ENCODE measurements at places on chromosomes 16 and 17.
A peak's percentile ranks its signal among the peaks of the same experiment; 100 is the strongest.

DNA sequence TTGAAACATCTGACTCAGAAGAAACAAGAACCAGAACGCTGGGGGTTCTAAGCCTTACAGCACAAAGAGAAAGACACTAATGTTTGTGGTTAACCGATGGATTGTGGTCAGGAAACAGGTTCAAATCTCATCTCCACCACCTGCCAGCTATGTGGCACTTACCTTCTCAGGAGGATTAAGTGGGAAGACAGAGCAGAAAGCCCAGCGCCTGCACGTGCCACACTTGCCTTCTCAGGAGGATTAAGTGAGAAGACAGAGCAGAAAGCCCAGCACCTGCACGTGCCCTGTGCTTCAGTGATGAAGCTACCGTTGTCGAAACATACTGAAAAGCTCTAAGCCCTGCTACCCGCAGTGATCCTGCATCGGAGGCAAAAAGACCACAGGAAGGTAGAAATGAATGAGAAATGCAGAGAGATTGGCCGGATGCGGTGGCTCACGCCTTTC is 90.6 kb downstream of the NXN start:
- no peak for DNase-seq

DNA sequence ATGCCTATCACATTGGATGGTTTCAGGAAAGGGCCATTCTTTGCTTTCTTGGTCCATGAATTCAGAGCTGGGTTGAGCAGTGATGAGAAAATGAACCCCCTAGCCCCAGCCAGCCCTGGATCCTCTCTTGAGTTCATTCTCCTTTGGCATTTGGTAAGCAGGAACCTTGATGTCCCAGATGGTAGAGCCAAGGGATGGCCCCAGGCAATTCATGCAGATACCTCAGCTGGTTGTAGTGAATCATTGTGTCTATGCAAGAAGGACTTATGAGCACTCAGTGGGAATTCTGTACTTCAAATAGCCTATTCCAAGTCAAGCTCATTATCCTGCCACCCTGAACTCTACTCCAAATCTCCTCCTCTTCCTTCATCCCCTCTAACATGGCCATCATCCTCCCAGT is 412.7 kb downstream of the UTP18 start:
- no peak for DNase-seq

GRCh38 chr17:56863974-56864373 is 30.0 kb downstream of the DGKE start:
- DNase-seq = no peak

DNA sequence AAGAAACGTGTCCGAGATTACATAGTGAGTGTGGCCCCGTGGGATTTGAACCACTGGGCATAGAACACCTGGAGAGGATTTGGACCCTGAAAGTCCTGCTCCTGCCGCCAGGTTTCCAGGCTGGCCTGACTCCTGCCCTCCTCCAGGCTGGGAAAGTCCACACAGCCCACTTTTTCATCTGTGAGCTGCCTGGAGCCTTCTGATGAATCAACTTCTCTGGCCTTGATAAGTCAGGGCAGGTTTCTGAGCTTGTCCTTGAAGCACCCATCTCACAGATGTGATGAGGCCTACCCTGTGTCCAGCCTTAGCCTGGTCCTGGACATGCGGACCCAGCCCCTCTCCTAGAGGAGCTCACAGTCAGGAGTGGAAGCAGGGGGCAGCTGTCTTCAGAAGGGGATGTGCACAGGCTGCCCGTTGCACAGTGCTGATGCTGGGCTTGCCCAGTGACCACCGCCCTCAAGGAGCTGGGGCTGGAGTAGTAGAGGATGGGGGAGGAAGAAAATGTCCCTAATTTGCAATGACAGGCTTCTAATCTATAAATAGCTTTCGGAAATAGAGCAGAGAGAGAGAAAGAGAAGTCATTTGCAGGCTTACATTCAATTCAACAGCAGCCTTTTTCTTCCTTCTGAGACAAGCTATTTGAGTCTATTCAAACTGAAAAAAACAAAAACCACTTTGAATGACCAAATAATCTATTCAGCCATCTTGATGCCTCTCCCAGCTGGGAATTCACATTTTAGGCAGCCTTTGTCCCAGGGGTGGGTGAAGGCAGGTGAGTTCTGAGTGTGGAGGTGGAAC is 73.5 kb upstream of the DNAJA2 start:
- peak; percentile 75 for DNase-seq

DNA sequence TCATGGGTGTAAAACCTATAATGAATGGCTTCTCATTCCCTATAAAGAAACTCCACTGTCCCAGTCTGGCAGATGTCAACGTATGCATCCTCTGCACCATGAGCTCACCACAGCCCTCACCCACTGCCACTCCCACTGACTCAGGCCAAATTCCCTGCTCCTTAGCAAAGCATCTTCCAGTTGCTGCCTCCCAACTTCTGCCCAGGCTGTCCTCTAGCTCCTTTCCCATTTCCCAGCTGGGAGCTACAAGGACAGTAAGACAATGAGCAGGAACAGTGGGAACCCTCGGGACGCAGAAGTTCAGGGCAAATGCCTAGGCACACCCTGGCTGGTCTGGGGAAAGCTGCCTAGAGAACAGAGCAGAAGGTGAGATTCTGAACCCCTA is 9.1 kb upstream of the THAP11 start:
- no peak for DNase-seq

- peak; percentile 54 for DNase-seq
Observed at GRCh38 chr17:82440469-82440981, 10.0 kb downstream of the CYBC1 start.

- no peak for DNase-seq
Observed at GRCh38 chr16:72425571-72426341, 253.8 kb upstream of the PMFBP1 start.

- DNase-seq = no peak
Observed at GRCh38 chr16:23941963-23942564, 106.3 kb downstream of the PRKCB start.

- DNase-seq = no peak
Observed at GRCh38 chr16:58647107-58647506, 17.5 kb upstream of the CNOT1 start.

DNA sequence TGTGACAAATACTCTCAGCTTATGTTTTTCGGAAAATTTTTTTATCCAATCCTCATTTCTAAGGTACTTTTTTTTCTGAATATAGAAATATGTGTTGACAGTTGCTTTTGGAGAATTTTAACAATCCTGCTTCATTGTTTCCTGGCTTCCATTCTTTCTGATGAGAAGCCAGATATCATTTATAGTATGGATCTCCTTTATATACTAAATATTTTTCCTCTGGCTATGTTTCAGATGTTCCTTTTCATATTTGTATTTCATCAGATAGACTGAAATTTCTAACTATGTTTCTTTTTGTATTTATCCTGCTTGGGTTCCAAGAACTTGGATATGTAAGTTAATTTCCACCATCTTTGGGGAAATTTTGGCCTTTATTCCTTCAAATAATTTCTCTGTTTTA is 138.9 kb upstream of the CDH11 start:
- no peak for DNase-seq

DNA sequence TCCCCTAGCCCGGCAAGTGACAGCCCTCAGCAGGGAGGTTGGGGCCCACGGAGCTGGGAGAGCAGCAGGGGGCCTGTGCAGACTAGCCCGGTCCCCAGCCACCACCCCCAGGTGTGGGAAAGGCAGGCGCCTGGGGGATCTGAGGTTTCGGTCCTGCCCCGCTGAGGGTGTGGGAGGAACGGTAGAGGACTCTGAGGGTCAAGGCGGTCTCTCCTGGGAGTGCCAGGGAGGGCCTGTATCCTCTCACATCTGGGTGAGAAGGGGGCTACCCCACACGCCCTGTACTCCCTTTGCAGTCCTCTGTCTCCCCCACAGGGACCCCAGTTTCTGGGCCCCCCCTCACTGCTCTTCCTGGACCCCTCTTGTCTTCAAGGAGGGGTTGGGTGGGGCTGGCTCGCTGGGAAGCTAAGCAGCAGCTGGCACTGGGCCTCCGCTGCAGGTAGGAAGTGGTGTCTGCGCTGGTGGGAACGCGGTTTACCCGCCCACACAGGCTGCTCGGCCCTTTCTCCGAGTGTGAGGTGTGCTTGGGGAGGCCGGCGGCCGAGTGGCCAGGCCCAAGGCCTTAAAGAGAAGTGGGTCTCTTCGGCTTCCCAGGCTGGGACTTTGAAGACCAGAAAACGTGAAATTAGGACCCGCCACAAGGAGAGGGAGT is 15.4 kb downstream of the CD7 start:
- DNase-seq = peak; percentile 85

- DNase-seq = peak; percentile 43
Observed at GRCh38 chr17:38706505-38707216, 1.6 kb downstream of the MLLT6 start.

- no peak for DNase-seq
Observed at GRCh38 chr16:13120557-13120956, 219.2 kb downstream of the SHISA9 start.

- no peak for DNase-seq
Observed at GRCh38 chr16:11484691-11485258, 101.9 kb downstream of the LITAF start.

DNA sequence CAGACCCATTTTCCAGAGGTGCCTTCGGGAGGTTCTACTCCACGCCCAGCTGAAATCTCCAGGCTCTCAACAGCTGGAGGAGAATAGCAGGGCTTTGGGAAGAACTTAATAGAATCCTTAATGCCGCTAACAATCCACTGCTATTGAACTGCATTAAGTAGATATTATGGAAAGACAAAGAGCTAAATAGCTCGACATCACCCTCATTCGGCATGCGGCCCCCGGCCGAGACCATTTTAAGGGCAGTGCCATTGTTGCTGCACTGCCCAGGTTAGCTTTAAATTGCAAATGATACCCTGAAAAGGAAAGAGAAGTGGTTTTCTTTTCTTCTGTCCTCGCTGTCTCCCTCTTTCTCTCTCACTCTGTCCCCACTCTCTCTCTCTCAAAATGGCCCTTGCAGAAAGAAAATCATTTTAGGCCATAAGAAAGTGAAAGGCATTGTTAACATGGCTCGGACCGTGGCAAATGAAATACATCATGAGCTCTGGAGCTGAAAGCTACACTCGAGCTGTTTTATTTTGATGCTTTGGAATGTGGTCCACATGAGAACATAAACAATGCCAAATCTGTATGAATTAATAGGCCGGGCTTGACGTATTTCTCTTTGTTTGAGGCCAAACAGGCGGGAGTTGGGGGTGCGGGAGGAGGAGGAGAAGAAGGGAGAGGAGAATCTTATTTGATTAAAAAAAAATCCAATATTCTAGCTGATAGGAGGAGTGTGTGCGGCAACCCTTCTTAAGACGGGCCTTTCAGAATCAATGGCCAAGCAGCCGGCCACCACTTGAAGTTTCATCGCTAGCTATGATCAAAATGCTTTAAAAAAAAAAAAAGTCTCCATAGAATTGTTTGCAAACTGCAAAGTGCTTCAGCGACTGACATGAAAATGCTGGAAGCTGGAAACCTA is 298.8 kb upstream of the IRX3 start:
- DNase-seq = no peak

GRCh38 chr16:75660321-75660720 is 12.7 kb downstream of the TERF2IP start:
- no peak for DNase-seq

- DNase-seq = no peak
Observed at GRCh38 chr17:80791758-80792284, 199.8 kb upstream of the CHMP6 start.

DNA sequence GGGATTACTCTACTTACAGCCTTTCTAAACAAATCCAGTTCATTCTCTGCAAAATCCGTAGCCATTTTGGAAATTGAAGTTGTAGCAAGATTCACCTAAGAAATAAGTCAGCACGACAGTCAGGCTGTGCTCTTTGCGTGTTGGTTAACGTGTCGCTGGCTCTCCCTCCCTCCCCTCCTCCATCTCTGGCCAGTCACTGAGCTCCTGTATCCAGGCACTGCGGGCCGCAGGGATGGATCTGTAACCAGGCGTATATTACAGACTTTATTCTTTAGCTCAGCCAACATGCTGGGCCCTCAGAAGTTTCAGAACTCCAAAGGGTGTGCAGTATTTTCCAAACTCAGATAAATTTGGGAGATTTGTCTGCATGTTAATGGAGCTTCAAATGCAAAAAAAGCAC is 30.8 kb downstream of the KDM8 start:
- no peak for DNase-seq

GRCh38 chr17:78120971-78121800 is 7.4 kb downstream of the TMC6 start:
- DNase-seq = no peak

GRCh38 chr17:4945176-4945943 is 3.0 kb downstream of the PFN1 start:
- DNase-seq = peak; percentile 81

- peak; percentile 83 for DNase-seq
Observed at GRCh38 chr16:88781140-88782077, 3.6 kb downstream of the PIEZO1 start.

DNA sequence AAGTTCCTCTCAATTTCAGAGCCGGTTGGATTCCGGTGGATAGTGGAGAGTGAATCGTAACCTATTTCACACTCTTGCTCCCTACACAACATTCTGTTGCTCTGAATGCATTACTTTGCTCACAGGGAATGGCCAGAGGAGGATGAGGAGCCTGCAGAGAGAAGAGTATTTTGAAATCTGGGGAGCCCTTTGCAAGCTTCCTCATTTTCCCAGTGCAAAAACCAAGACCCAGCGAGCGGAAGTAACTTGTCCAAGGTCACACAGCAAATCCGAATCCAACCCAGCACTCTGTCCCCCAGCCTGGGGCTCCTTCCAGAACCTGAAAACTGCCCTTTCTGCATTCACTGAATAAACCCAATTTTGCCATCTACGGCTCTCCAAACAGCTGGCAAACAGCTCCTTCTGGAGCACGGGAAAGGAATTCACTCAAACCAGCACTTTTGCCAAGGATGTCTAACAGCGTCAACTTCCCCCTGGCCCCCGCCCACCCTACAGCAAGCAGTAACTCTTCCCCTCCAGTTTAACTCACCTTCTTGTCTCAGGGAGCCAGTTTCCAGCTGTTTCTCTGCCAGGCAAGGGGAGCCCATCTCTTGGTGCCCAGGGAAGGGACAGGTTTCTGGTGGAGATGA is 557 bp downstream of the KCNG4 start:
- DNase-seq = no peak

DNA sequence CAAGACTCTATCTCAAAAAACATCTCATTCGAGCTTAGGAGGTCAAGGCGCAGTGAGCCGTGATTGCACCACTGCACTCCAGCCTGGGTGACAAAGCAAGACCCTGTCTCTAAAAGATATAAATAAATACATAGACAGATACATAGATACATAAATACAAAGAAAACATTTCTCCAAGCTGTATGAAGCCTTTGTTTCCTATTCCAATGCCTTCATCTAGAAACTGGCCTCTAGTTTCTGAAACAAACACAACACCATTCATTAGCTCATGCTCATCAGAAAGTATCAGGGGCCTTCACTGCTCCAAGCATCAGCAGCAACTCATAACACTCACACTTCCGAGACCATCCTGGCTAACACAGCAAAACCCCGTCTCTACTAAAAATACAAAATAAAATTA is 10.3 kb upstream of the ASGR2 start:
- no peak for DNase-seq

- DNase-seq = no peak
Observed at GRCh38 chr17:78935419-78936323, 10.5 kb upstream of the TIMP2 start.

- DNase-seq = no peak
Observed at GRCh38 chr16:9048302-9048700, 43.1 kb upstream of the HAPSTR1 start.

All from GM13977 (cell line).